ENCODE measurements at places on chromosomes 2 and 18. TPM values are rescaled to one million over a fixed set of nuclear protein-coding genes. Genes with fewer than 3 reads are reported as not detected.

FABP1 gene
- total RNA-seq: not detected

ITPRIPL1 gene
- 4.6 TPM for total RNA-seq

AQP12B gene
- total RNA-seq: not detected

DLGAP1 gene
- 0.81 TPM for total RNA-seq

DYNAP gene
- not detected for total RNA-seq

TWIST2 gene
- 1.2 TPM for total RNA-seq

Measured in endothelial cell of umbilical vein (primary cell).